WTC11 (cell line): ENCODE measurements at places on chromosomes 11 and 22. TPM values are rescaled to one million over a fixed set of nuclear protein-coding genes. Genes with fewer than 3 reads are reported as not detected.

The ASCL2 gene
- total RNA-seq = 0.24 to 0.73 TPM (median 0.64 TPM) in 3 replicates

The OR5P2 gene
- not detected in 3 replicates for total RNA-seq

The C11orf91 gene
- total RNA-seq = 0.22 TPM in 1 of 3 replicates, not detected in the others

The TEAD1 gene
- total RNA-seq = 58.9 to 79.9 TPM (median 62.0 TPM) in 3 replicates

The SYT9 gene
- 1.3 to 1.7 TPM (median 1.7 TPM) in 3 replicates for total RNA-seq
